NCI-H1930 (cell line): ENCODE measurements at places on chromosomes 4 and X.

- DNase-seq: no peak
These were observed 145.1 kb upstream of the MSX1 start for GRCh38 chr4:4714331-4714730.

DNA sequence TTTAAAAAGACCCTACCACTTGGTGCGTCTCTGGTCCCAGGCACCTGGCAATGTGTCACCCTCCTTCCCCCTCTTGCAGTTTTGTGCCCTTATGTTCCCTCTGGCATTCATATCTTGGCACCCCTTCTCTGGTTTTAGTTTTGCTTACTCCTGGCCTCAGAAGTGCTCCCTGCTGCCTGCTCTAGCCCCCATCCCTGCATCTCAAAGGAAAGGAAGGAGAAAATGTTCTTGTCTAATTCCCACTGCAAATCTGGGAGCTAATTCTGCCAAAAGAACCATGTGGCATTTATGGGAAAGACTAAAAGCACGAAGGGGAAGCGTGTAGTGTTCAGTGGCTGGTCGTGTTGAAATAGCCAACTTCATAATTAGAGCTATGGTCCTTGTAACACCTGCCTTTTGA lies 340.1 kb upstream of the RPS6KA3 start:
- no peak for DNase-seq

GRCh38 chrX:107766470-107767150 lies 9.0 kb downstream of the TSC22D3 start:
- no peak for DNase-seq

DNA sequence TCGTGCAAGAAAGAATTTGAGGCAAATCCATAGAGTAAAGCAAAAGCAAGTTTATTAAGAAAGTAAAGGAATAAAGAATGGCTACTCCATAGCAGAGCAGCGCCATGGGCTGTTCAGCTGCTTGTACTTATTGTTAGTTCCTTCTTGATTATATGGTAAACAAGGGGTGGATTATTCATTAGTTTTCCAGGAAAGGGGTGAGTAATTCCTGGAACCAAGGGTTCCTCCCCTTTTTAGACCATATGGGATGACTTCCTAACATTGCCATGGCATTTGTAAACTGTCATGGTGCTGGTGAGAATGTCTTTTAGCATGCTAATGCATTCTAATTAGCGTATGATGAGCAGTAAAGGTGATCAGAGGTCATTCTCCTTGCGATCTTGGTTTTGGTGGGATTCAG lies 23.5 kb upstream of the CEP135 start:
- DNase-seq: no peak

GRCh38 chr4:157271166-157271869 lies 50.8 kb downstream of the GRIA2 start:
- DNase-seq: no peak
